ENCODE measurements at places on chromosomes 11 and 22.

GRCh38 chr22:36258701-36259614 lies 6.0 kb downstream of the APOL1 start:
- DNase-seq, result no peak

GRCh38 chr11:66619080-66619554 lies 2.7 kb downstream of the RBM14 start:
- DNase-seq, result no peak

DNA sequence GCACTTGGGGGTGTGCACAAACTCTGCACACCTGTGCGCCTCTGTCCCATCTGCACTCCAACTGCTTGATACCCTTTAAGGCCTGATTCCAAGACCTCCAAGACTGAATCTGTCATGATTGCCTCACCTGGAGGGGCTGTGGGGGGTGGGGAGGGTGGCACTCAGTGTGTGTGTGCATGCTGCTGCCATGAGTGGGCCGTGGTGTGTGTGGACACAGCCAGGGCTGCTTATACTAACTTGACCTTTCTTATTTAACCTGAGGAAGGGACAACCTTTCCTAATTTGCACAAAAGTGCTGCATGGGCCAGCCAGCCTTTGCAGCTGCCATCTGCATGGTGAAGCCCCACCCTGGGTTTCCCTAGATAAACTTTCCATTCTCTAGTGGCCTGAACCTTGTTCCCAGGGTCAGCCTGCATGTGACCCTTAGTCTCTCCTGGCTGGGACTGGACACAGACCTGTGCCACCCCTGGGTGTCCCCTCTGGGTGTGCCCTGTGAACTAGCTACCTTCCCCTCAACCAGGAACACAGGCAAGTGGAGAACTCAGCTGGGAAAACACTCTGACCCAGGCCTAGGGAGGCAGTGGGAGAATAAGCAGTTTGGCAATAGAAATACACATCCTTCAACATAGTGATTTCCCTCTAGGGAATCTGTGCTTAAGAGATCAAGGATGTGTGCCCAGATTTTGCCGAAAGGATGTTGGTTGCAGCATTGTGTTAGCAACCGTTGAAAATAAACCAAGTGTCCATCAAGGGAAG lies 45.4 kb upstream of the DKK3 start:
- DNase-seq, result no peak

GRCh38 chr22:42022162-42022847 lies 23.7 kb downstream of the WBP2NL start:
- no peak for DNase-seq

DNA sequence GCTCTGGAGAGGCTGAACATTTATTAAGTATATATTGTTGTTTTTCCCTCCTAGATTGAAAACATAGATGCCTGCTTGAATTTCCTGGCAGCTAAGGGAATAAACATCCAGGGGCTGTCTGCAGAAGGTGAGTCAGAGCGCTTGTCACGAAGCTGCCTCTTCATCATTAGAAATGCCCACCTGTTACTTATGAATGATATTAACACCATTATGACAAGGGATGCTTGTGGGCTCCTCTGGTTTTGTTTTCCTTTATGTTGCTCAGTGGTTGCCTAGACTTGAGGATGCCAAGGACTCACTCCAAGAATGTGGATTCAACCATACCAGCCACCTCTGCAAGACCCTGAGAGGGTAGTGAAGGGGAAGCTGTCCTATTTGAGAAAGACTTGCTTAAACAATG lies 156.2 kb downstream of the NAV2 start:
- no peak for DNase-seq

GRCh38 chr11:69080257-69080995 lies 31.7 kb downstream of the TPCN2 start:
- DNase-seq, result no peak

DNA sequence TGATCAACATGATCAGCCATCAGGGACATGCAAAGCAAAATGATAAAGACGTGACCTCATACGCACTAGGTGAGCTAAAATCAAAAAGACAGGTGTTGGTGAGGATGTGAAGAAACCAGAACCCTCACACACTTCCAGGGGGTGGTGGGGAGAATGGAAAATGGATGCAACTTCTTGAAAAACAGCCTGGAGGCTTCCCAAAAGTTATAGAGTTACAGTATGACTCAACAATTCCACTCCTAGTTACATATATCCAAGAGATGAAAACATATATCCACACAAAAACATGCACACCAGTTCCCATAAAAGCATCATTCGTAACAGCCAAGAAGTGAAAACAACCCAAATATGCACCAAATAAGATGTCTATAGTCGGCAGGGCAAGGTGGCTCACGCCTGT lies 42.1 kb upstream of the APLNR start:
- no peak for DNase-seq

GRCh38 chr11:19455731-19456130 lies 215.0 kb upstream of the E2F8 start:
- no peak for DNase-seq

- no peak for DNase-seq
These were observed 152.4 kb upstream of the ZC3H12C start for GRCh38 chr11:109940816-109941215.

- no peak for DNase-seq
These were observed at the start of gene TSSK2 for GRCh38 chr22:19130959-19131684. TSS of gene TSSK2 (plus strand) at chr22:19131308. CDS start at chr22:19131400, 92 bp downstream.

- no peak for DNase-seq
These were observed 5.6 kb upstream of the MIAT start for GRCh38 chr22:26651815-26652214.

DNA sequence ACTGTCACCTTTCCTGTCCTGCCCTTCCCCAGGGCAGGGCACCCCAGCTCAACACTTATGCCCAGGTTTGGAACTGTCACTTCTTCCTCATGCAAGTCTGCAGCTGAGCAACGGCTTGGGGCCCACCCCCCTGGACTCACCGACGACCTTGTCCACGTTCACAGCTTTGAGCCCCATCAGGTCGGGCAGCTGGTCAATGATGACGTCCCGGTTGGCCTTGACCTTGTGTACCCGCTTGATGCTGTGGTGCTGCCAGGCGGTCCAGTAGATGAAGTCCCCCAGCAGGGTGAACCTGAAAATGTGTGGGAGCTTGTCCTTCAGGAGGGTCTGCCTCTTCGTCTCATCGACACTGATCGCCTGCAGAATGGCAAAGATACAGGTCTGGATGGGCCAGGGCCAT lies 135.0 kb downstream of the CRYBB2 start:
- DNase-seq, result no peak

DNA sequence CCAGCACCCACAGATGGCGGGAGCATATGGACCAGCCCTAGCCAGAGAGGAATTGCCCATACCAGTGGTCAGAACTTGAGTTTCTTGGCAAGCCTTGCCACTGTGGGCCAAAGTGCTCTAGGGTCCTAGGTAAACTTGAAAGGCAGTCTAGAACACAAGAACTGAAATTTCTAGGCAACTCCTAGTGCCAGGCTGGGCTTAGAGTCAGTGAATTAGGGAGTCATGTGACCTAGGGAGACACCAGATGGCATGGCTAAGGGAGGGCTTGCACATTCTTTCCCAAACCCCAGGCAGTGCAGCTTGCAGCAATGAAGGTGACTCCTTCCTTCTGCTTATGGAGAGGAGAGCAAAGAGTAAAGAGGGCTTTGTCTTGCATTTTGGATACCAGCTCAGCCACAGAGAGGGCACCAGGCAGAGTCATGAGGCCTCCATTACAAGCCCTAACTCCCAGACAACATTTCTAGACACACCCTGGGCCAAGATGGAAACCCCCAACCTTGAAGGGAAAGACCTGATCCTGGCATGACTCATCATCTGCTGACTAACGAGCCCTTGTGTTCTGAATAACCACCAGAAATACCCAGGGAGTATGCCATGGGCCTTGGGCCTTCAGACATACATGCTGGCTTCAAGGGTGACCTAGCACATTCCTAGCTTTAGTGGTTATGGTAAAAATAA lies 19.2 kb upstream of the OR56A3 start:
- no peak for DNase-seq

DNA sequence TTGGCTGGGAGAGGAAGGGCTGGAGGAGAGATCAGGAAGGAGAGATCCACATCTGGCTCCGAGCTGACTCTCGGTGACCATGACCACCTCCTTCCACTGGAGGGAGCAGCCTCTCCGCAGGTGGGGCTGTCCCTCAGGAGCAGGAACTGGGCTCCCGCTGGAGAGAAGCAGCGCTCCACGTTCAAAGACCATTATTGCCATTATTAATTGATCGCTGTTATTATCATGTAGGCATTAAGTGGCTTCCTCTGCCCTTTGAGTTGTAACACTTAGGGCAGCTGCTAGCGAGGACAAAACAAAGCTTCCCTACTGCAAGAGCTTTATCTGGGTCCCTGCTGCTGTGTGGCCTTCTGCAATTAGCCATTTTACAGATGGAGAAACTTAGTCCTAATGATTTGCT lies 251.9 kb downstream of the ST3GAL4 start:
- no peak for DNase-seq

GRCh38 chr11:7540830-7541555 lies 27.2 kb downstream of the PPFIBP2 start:
- DNase-seq, result no peak

DNA sequence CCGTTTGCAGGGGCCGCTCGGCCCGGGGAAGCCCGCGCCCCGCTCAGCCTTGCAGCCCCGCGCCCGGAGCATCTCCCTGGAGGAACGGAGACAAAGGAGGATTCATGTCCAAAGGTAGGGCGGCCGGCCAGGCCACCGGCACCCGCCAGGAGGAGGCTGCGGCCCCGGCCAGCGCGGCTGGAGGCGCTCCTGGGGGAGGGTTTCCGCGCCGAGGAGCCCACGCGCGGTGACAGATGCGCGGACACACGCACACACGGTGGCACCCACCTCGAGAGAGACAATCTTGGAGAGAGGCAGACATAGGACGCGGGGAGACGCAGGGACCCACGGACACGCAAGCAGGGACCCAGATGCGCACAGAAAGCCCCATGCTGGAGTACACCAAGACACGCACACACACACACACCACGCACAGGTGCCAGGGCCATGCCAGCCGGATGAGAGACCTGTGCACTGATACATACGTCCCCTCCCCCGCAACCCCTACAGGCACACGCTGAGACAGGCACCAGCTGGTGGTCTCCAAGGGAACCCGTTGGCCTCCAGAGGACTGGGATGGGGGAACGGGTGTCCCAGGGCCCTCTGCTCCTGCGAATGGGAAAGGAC lies 7.8 kb downstream of the SEPTIN3 start:
- DNase-seq, result no peak

GRCh38 chr11:74695705-74696280 lies 35.4 kb downstream of the CHRDL2 start:
- no peak for DNase-seq

GRCh38 chr22:48765595-48765994 lies 1062.1 kb downstream of the BRD1 start:
- DNase-seq, result no peak

- DNase-seq, result no peak
These were observed 45.4 kb upstream of the MYOD1 start for GRCh38 chr11:17673951-17674350.

- no peak for DNase-seq
These were observed 26.2 kb downstream of the TSPAN32 start for GRCh38 chr11:2328021-2328420.

GRCh38 chr11:16912692-16913111 lies 101.5 kb downstream of the PLEKHA7 start:
- no peak for DNase-seq

- no peak for DNase-seq
These were observed 302.2 kb downstream of the AASDHPPT start for GRCh38 chr11:106379712-106380111.

DNA sequence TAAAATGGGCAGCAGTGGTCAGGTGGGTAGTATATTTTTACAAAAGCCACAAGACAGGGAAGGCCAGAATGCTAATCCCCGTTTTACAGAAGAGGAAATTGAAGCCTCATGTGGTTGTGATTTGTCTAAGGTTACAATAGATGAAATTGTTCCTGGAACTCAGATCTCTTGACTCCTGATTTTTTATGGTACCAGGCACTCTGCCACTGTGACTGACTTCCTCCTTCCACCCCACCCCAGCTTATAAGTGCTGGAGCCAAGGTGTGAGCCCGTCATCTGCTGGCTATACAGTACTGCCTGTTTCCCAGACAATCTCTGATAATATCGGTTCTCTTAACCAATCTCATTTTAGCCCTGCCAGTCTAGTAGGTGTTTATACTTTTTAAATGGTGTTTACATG lies 1.9 kb downstream of the SLC5A1 start:
- DNase-seq, result no peak

DNA sequence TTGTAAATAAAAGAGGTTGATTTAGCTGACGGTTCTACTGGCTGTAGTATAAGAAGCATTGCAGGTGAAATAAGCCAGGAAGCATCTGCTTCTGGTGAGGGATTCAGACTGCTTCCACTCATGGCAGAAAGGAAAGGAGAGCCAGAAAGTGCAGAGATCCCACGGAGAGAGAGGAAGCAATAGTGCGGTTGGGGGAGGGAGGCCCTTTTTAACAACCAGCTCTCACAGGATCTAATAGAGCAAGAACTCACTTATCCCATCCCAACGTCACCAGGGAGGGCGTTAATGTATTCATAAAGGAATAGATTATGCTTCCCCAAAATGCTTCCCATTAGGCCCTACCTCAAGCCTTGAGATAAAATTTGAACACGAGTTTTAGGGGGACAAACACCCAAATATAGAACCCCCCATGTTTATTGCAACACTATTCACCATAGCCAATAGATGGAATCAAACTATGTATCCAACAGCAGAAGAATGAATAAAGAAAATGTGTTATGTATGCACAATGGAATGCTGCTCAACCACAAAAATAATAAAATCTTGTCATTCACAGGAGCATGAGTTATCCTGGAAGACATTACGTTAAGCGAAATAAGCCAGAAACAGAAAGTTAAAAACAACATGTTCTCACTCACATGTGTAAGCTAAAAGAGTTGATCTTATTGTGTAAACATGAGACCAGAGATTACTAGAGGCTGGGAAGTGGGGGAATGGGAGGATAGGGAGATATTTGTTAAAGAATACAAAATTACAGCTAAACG lies 908.3 kb upstream of the ANO3 start:
- DNase-seq, result no peak

DNA sequence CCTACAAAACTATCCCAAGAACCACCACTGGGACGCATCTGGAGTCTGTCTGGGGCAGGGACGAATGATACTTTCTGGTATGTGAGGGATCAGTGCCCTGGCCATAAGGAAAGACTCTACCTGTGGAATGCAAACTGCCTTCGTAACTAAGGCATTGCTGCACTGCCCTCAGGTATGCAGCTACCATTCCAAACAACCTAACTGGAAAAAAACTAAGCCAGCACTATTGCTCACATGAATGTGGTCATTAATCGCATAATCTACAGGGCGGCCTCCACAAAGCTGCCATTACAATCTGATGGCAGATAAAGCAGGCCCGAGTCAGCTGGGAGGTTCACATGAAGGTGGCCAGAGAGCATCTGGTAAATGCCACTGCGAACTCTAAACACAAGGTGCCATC lies 3.9 kb downstream of the PACSIN2 start:
- no peak for DNase-seq

- DNase-seq, result no peak
These were observed at the start of gene KLHDC7B for GRCh38 chr22:50545522-50546325. TSS of gene KLHDC7B (plus strand) at chr22:50545899. CDS start at chr22:50546244, 345 bp downstream.
